Tongue (tissue), 3 donors: ENCODE measurements at places on chromosomes 12 and 14.

DNA sequence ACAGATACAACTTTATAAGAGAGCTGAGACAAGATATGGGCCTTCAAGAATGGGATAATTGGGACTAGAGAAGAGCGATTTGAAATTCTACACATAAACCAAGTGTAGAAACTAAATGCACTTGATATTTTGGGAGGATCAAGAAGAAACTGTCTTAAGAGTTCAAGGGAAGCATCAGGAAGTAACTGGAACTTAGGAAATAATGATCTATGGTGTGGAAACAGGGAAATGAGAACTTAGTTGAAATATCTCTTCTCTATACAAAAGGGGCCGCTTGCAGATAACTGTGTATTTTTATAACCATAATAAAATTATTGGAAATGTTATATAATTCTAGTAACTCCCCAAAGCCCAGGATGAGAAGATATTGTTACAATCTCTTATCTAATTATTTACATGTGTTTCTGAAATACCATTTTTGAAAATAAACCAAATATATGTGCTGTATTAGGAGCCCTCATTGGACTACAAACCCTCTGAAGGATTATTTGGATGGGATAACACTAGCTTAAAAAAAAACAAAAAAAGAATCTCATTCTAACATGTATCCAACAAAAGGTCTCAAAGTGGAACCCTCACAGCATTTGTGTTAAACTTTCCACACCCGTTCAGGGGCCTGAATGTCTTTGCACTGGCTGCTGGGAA is 84.7 kb upstream of the FLRT2 start:
- DNase-seq = no peak

DNA sequence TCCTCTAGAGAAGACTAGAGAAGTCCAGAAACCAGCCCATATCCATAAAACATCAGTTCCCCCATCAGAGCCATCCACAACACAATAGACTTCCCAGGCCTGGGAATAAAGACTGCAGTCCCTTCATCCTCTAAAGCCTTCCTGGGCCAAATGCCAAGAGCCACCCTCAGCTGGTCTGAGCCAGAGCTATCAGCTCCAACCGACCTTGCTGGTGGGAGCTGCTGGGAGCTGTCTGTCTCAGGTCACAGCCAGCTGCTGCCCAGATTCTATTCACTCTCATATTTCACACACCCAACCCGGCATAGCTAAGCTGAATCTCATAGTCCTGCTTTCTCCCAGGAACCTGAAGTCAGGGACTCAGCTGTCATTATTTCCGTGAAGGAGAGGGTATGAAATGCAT is 10.9 kb upstream of the TFCP2 start:
- peak; percentile 97 for DNase-seq

DNA sequence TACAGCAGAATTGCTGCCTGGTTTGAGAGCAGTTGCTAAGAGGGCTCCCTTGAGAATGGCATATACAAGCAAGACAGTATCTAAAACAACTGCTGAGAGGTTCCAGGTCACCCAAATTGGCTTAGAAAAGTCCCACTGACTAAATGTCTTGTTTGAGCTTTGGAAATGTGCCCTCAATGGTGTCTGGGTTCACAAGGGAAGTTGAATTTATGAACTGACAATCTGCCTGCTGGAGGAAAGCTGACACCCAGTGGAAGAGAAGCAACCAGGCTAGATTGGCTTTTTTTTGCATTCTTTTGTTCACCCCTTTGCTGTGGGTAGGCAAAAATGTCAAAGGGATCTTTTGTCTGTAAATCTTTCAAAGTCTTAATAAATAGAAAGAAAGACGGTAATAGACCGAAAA is 44.6 kb upstream of the NPFF start:
- DNase-seq = no peak

- peak; percentile 53 for DNase-seq
Measured at GRCh38 chr12:53575502-53576249, 50.5 kb downstream of the ATF7 start.

- no peak for DNase-seq
Measured at GRCh38 chr14:51039252-51039651, 55.7 kb downstream of the TRIM9 start.

DNA sequence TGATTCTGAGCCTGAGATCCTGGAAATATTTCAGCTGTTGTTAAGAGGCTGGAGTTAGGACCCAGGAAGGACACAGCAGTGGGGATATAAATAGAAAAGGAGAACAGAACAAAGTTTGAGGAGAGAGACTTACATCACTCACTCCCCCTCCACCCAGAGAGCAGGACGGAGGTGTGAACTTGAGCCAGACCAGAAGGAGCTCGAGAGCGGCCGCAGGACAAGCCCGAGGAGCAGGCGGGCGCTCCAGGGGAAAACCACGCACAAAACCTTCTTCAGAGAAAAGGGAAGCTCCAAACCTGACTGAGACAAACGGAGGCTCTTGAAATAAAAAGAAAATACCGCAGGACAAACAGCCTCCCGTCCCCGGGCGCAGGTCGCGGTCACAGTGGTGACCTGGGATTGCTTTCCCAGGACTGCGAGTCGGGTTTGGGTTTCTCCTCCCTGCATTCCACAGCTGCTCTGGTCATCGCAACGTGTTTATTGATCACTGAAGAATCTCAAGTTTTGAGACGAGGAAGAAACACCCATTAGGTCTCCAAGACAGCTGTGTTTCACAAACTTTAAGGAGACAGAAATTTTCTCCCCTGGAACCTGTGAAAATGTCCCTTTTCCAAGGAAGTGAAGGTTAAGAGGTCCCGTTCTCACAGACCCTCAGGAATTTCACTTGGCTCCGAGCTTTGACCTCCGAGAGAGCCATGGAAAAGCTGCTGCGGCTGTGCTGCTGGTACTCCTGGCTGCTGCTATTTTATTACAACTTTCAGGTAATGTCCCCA is at the start of gene ADGRD1:
Gene ADGRD1 (plus strand): TSS at position 137 of the 773 bp plus-strand sequence. CDS start 559 bp downstream, at position 696.
- peak; percentile 82 for DNase-seq

- DNase-seq = no peak
Measured at GRCh38 chr12:1429980-1430379, 164.4 kb downstream of the FBXL14 start.

DNA sequence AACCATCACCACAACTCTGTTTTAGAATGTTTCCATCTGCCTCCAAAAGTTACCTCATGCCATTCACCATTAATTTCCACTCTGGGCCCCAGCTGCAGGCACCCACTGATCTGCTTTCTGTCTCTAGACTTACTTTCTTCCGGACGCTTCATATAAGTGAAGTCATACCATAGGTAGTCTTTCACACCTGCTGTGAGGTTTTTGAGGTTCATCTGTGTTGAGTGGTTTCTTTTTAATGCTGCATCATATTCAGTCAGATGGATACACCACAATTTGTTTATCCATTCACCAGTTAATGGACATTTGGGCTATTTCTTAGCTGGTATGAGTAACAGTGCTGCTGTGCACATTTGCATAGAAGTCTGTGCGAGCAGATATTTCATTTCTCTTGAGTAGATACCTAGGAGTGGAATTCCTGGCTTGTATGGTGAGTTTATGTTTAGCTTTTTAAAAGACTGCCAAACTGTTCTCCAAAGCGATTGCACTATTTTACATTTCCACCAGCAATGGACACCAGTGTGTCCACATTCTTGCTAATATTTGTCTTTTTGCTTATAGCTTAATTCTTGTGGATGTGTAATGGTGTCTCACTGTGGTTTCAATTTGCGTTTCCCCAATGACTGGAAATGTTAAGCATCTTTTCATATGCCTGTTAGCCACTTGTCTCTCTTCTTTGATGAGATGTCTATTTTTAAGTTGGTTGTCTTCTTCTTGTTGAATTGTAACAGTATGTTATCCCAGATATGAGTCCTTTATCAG is 48.3 kb downstream of the ZFYVE21 start:
- DNase-seq = no peak

GRCh38 chr14:89504602-89505313 is 87.7 kb upstream of the FOXN3 start:
- no peak for DNase-seq

DNA sequence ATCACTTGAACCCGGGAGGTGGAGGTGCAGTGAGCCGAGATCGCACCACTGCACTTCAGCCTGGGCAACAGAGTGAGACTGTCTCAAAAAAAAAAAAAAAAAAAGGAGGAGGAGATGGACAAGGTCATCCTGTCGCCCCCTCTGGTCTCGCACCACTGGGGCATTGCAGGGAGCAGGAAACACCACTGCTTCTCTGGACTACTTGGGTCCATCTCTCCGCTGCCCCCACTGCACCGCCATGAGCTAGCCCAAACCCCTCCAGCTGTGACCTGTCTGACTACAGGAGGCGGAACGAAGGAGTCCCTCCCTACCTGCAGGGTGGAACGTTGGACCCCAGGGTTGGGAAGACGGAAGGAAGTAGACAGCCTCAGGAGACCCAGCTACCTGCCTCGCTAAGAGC is 18.2 kb upstream of the FAM222A start:
- no peak for DNase-seq

DNA sequence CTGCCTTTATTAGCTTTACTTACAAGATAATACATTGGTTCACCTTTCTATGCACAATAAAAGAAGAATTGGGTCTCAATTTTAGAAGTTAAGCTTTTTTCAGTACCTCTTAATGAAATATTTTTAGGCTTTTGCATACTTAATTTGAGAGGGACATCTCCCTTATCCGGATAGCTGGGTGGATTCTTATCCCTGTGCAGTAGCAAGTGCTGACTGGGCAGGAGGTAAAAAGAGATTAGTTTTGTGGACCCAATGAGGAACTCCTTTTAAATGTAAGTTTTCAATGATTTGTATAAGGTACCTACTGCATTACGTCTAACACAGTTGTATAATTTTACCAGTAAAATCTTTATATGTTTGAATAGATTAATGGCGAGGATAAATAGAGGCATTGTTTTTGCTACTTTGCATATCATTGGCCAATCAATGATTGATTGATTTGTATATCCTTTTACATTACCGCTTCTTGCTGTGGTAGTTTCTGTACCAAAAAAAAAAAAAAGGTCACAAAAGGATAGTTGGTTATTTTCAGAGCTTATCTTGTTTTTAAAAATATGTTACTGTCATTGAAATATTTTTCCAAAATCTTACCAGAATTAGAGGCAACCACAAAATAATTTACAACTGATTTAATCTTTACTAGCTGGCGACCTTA is 2.2 kb downstream of the CPSF6 start:
- peak; percentile 15 for DNase-seq

- DNase-seq = no peak
Measured at GRCh38 chr14:73746520-73747378, 32.6 kb upstream of the PNMA1 start.

DNA sequence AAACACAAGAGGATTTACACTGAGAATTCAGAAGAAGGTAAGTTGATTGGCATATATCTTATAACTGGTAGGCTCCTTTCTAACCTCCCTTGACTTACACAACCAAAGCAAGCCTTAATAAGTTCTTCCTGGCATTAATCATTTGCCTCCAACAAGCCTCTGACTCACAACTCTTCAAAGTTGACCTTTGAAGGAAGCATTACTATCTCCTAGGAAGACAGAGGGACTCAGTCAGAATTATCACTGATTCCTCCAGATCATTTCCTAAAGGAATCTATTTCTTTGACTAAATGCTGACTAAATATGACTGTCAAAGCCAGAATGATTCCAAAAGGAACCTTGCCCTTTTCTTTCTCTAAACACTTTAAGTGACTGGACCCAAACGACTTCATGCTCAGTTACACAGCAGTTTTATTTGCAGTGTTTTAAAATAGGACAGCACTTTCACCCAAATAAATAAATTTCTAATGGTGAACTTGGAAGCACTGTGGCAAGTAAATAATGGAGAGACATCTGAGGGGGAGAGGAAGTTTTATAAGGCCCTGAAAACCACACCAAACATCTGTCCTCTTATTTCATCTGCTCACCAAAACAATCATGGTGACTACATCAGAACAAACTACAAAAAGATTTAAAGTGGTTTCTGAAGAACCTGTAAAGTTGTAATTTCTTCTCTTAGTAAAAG is 128.2 kb downstream of the KLHL28 start:
- no peak for DNase-seq

- peak; percentile 50 for DNase-seq
Measured at GRCh38 chr14:92728759-92729364, 19.6 kb downstream of the LGMN start.

- peak; percentile 39 for DNase-seq
Measured at GRCh38 chr12:47591361-47591791, 114.5 kb downstream of the RPAP3 start.

GRCh38 chr12:121765573-121765972 is 27.9 kb downstream of the RHOF start:
- DNase-seq = peak; percentile 83

DNA sequence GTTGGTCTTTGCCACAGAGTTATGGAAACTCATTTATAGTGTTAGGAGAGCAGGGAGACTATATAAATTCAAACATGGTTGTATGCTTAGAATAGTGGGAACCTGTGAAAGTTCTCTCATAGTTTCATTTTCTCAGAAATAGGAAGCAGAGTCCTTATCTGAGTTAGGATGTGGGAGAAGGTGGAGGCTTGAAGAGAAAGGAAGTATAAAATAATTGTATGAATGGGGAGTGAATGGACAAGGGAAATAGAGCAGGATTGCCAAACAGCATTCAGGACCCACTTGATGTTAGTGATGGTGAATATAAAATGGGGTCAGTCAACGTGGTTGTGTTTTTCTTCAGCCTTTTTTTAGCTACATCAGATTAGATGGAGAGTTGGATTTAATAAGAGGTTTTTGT is 34.0 kb upstream of the TPH2 start:
- no peak for DNase-seq

DNA sequence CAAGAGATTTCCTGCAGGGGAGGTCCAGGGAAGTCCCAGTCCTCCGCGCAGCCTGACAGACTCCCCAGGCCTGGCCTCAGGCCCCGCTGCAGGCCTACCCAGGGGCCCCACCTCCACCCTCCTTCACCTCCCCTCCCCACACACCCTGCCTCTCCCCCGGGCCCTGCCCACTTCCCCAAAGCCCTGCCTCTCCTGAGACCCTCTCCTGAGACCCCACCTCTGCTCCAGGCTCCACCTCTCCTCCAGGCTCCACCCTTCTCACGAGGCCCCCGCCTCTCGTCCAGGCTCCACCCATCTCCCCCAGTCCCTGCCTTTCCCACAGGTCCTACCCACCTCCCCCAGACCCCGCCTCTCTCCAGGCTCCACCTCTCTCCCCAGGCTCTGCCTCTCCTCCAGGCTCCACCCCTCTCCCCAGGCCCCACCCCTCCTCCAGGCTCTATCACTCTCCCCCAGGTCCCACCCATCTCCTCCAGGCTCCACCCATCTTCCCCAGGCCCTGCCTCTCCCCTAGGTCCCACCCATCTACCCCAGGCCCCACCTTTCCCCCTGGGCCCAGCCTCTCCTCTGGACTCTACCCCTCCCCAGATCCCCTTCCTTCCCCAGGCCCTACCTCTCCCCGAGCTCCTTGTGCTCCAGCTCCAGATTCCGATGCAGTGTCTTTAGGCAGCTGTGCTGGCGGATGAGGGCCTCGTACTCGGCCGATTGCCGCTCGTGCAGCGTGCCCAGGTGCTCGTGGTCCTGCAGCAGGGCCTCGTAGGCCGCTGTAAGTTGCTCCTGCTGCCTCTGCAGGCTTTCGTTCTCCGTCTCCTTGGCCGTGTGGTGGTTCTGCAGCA is 58.8 kb upstream of the GPR68 start:
- DNase-seq = peak; percentile 69

GRCh38 chr12:6460751-6461371 is 9.0 kb downstream of the TAPBPL start:
- no peak for DNase-seq

- no peak for DNase-seq
Measured at GRCh38 chr12:52699960-52700359, 3.4 kb downstream of the KRT77 start.
